Panc1 (cell line): ENCODE measurements at places on chromosomes 7 and 10.

DNA sequence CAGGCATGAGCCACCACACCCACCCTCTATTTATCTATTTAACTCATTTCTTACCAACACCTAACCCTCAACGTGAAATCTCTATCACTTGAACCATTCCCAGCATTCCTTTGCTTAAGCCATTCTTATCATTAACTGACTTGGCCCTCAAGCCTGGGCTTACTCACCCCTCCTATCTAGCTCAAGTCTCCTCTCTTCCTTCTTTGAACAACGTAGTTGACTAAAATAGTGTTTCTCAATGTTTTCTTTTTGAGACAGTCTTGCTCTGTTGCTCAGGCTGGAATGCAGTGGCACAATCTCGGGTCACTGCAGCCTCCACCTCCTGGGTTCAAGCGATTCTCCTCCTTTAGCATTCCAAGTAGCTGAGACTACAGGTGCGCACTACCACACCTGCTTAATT lies 7.0 kb downstream of the ANXA7 start:
- no peak overlapping the region for H3K4me3 ChIP-seq
- H3K27me3 ChIP-seq, result no peaks in the 10 kb centered on the region
- H3K36me3 ChIP-seq, result no peaks in the 10 kb centered on the region
- no peak for DNase-seq

GRCh38 chr7:91180746-91181145 lies 83.5 kb upstream of the FZD1 start:
- no peak overlapping the region for H3K27ac ChIP-seq
- no peaks in the 10 kb centered on the region for H3K27me3 ChIP-seq
- no peaks in the 10 kb centered on the region for H3K4me1 ChIP-seq
- no peaks in the 10 kb centered on the region for H3K36me3 ChIP-seq
- DNase-seq, result no peak
- no peak overlapping the region for H3K4me3 ChIP-seq

DNA sequence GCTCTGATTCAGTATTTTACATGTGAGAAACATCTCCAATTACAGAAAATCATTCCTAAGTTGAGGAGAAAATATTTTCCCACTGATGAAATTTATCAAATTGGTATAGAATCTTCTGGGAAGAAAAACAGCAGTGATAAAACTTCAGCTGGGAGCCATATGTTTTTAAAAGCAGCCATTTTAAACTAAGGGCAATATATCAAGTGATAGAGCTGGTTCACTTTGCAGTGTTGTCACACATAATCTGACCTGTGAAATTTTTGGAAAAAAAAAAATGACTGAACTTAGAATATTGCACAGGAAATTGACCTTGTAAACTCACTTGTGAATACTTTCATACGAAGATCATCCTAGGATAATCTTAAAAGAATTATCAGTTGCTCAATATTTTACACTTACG lies 10.5 kb upstream of the EZH2 start:
- H3K4me1 ChIP-seq, result no peaks in the 10 kb centered on the region
- H3K27ac ChIP-seq, result no peak overlapping the region
- H3K27me3 ChIP-seq, result no peaks in the 10 kb centered on the region
- H3K4me3 ChIP-seq, result no peak overlapping the region
- DNase-seq, result no peak
- no peaks in the 10 kb centered on the region for H3K36me3 ChIP-seq

DNA sequence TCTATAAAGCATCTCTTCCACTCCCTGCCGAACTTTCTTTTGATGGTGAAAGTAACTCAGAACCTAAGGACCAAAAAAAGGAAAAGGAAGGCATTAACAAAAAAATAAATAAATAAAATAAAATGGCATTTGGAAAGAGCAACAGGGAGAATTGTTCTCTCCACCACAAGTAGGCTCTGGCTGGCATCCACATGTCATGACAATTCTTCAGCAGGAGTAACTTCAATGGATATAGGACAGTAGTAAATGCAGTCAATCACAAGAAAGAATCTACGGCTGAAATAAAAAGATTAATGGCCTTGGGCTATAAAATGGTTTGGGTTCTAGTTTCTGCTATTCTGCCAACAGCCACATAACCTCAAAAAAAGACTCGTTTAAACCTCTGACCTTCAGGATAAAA lies 23.9 kb downstream of the NCAPG2 start:
- no peak for DNase-seq
- H3K27ac ChIP-seq, result no peak overlapping the region
- H3K36me3 ChIP-seq, result peaks cover 23% of the 10 kb centered on the region
- no peak overlapping the region for H3K4me3 ChIP-seq
